ENCODE measurements at places on chromosomes 2 and 18.

DNA sequence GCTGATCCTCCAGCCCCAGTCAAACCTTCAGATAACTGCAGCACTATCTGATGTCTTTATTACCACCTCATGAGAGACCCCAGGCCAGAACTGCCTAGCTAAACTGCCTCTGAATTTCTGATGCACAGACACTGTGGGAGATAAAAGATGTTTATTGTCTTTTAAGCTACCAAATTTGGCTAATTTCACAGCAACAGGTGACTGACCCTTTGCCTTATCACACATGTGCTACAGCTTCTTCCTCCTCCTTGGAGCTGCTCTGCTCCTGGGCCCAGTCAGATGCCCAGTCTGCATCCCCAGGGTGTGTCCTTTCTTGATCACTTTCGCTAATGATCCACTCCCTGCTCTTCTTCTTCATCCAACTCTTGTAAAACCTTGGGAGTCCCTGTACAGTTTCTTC lies 19.6 kb upstream of the ACOXL start:
- no peak for DNase-seq

DNA sequence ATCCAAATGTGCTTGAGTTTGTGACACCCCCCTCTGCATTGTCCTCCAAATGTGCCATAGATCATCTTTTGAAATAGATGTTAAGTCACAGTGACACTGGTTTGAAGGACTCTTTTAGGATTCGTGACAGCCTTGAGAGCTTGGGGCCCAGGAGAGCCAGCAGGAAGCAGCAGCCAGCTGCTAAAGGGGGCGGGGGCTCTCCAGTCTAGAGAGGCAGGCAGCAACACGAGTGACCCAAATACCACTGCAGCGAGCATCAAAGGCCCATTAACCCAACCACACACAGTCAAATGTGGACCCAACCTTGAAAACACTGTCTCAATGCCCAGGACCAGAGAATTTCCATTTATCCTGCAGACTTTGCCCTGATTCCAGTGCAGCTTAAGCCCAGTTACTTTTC lies 75.6 kb downstream of the ZBTB7C start:
- no peak for DNase-seq

DNA sequence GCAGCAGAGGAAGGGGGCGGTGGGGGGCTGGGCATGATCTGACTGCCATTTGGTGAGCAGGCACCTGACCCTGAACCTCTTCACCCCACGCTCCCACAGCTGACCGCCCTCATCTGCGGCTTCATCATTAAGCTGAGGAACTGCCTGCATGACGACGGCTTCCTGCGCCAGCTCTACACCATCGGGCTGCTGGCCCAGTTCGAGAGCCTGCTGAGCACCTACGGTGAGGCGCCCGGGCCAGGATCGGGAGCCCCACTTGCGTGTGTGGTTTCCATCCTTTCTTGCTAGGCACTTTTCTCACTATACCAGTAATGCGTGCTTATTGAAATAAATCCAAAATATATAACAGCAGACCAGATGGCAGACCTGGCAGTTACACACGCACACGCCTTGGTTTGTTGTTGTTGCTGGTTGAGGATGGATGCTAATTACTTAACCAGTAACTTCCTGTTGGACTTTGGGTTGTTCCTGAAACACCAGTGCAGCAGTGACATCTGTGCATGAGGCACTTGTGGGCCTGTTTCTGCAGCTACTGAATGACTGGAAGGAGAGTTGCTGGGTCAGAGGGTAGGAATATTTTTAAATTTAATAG lies 43.7 kb downstream of the COA5 start:
- no peak for DNase-seq

DNA sequence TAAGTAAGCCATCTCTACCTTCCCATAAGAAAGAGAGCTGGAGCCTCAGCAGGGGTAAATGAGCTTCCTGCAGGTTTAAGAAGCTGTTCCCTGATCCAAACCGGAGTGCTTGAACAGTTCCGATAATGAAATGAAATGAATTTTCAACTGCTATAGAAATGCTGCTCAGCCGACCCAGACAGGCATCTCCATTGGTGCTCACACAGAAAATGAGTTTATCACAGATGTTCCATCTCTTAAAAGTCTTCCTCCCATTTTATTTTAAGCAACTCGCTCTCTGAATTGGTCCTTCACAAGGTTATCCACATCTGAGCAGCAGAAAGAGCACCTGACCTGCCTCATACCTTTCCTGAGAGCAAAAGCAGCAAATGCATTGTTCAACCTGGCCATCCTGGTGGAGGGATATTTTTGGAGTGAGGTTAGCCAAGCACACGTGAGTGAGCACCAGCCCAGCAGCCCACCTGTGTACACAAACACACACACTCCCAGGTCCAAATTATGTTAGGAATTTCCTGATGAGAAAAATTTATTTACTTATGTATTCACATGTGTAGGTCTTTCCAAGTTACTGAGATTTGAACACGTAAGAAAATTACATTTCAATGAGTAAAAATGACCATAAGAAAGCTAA lies 42.2 kb upstream of the CCDC68 start:
- DNase-seq, result no peak

DNA sequence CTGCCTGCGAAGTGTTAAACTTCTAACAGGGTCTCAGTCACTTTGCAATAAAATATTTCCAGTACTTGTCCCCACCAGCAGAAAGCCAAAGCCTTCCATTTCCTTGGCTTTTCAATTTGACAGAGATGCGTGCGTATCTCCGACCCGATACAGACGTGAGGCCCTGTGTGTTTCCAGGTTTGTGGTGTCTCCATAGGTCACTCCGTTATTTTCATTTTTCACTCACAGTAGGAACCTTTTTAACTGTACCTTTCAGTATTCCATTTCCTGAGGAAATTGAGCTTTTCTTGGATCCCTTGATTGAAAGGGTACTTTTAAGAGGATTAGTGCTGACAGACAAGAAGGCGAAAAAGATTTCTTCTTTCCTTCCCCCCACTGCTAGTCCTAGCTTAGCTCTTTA lies 116.3 kb upstream of the TTN start:
- no peak for DNase-seq

- DNase-seq, result no peak
Measured at GRCh38 chr2:168734199-168734760, 68.2 kb upstream of the NOSTRIN start.

DNA sequence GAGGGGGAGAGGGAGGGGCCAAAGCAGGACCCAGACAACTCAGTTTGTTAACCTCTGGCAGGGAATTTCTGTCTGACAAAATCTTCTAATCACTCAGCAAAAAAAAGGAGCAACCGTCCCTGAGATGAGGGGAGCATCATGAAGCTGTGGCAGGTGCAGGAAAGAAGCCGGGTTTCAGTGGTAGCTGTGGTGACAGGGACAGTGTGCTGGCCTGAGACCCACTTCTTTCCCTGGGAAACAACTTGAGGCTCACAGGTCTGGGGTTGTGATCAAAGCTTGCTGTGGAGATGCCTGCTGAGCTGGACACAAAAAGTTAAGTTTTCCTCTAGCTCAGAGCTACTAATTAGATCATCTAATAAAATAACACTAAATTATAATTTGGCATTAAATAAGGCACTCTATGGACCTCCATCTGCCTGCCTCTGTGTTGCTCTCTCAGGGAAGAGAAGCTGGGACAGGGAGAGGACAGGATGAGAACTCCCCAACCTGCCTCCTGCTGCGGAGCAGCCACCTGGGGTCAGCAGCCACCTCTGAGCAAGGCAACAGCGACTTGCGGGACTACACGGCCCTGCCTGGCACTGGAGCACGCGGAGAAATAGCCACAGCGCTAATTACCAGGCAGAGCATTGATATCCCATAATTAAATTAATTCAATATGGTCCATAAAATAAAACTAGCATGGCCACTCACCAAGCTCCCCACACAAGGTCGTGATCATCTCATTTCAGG lies 104.6 kb upstream of the TEX51 start:
- DNase-seq, result no peak

GRCh38 chr2:43421194-43421593 lies 174.6 kb downstream of the THADA start:
- no peak for DNase-seq

DNA sequence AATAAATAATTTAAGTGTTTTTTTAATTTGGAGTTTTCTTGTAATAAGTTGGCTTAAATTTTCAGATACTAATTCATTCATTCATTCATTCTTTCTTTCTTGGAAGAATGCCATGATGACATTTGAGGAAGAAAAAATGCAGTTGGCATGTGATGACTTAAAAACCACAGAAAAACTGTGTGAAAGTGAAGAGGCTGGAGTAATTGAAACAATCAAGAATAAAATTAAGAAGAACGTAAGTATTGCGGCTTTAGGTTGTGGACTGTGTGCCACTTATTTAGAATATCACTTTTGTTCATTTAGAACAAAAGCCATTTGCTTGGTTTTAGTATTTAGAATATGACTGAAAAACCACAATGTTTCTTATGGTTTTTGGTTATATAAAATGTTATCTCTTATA lies 51.4 kb downstream of the TTC39C start:
- no peak for DNase-seq

GRCh38 chr2:227006189-227006897 lies 157.7 kb downstream of the COL4A4 start:
- DNase-seq, result no peak

DNA sequence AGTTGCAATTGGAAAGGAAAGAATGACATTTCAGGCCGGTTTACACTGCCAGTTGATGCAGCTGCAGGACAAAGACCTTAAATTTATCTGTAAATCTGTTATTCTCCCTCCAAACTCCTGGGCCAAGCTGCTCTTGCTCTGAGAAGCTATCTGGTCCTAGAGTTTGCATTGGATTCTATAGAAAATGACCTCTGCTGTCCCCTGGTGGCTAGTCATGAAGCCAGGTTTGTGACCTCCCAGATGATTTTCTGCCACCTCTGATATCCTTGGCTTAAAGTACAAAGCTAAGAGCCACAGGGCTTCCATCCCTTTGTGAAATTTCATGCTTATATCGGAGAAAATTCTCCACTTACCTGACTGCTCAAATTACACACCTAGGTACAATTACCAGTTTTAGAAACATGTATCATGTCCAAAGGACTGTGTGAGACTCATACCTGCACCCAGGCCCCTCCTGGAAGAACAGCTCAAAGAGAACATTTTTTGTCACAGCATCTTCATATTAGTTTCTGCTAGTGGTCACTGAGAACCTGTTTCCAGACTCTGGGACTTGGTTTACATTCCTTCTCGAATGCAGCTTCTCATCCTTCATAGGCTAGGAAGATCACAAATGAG lies 28.9 kb upstream of the IER3IP1 start:
- peak; percentile 2 for DNase-seq

DNA sequence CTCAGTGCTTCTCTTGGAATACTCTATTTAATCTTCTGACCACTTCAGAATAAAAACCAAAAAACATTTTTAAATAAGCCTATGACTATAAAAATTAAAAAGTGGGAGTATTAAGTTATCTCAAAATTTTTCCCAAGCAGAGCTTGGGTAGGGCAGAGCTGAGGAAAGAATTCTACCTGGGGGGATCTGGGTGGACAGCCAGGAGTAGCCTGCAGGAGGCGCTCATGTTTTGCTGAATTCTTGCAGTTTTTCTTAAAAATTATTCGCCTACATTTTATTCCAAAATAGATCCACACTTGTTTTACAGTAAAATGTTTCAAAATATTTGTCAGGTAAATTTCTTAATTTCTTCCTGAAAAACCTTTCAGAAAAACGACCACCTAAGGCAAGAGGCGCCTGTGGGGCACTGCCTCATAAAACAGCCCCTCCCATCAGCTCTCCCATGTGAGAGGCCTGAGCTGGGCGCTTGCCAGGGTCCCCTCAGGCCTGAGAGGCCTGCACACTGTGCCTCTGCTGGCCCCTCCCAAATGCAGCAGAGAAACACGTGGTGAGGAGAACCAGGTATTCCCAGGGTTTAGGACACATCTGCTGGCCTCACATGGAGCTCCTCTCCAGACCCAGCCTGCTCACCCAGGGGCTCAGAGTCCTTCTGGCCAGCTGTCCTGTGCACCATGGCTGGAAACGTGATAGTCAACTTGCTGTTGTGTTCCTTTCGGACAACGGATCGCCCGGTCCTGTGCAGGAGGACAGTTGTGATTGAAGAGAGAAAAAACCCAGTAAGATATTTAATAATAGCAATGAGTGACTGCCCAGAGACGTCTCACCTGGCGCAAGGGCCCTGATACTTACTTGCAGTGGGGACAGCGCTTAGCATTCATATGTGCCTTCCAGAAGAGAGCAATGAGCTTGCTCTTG lies 17.5 kb downstream of the POLR1A start:
- no peak for DNase-seq

DNA sequence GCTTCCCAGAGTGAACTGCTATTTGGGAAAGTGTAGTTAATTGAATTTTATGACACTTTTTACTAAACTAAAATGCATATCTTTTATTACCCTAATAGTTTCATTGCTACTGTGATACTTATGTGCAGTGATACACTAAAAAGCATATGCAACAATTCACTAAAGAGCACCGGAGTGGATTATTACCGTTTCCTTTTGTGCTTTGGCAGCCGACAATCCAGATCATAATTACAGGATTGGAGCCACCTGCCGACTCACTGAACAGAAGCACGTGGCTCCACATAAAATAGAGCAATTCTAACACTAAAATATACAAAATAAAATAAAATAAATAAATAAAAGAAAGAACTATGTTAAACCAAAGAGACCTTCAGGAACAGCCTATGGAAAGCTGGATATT lies 583.4 kb downstream of the NRXN1 start:
- DNase-seq, result no peak

GRCh38 chr18:58054041-58054781 lies 10.2 kb downstream of the NEDD4L start:
- DNase-seq, result no peak

DNA sequence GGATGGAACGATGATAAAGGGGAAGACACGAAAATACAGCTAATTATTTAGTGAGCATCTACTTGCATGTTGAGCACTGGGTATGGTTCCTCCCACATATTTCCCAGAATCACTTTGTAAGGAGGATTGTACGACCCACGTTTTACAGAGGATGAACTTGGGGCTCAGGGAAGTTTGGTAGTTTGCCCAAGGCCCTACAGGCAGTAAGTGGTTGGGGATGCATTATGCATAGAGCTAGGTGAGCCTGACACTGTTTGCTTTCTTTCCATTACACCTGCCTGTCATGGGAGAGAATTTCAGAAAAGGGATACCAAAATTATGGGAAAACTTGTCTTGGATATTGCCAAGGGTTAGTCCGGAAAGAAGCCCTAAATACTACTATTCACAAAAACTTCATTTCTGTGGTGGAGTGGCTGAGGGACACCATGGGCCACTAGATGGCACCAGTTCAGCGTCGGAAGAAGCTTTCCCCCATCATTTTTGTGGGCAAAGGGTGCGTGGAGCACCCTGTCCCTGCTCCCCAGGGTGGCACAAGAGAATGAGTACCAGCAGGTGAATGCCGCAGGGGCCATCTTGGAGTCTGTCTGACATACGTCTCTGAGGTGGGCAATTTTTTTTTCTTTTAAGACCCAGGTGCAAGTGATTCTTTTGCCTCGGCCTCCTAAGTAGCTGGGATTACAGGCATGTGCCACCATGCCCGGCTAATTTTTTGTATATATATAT lies 23.5 kb upstream of the C18orf32 start:
- peak; percentile 90 for DNase-seq

DNA sequence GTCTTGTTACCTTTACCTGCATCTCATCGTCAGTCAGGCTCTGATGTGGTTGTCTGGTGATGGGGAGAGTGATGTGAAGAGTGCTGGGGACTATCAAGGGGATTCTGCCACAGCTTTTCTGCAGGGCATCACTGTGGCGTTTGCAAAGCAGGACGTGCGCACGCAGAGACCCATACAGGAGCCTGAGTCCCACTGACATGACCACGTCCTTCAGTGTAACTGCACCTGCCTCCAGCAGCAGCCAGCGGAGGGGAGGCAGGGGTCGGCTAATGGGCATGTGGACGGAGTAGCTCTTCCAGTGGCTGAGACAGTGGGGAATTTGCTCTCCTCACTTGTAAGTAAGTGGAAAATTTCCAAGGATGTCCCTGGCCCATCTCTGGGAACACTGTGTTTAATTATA lies 6.5 kb downstream of the ALKAL2 start:
- DNase-seq, result no peak

- no peak for DNase-seq
Measured at GRCh38 chr2:128307595-128307994, 11.1 kb downstream of the HS6ST1 start.

Data from NCI-H2171 (cell line).